ENCODE measurements at places on chromosomes 4 and X. TPM values are rescaled to one million over a fixed set of nuclear protein-coding genes. Genes with fewer than 3 reads are reported as not detected.

DNA sequence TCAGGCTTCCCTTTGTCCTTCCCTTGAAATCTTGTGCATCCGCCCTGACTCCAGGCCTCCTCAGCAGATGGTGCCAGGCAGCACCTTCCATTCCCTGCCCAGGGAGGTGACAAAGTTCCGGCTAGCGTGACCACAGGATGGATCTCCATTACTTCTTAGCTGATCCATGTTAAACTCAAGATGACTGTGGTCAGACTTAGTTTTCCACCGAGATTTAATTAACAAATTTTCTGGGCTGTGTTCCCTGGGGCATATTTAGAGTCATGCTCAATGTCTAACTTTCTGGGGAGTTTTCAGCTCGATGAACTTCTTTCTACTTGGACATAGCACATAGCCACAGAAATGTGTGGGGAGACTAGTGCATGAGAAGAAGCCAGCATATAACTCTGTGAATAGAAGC lies 215.1 kb upstream of the SFRP2 start:
- DNase-seq, result no peak

The FNIP2 gene
- 53.2 TPM for total RNA-seq

- peak; percentile 29 for DNase-seq
These were observed 613 bp downstream of the FGF13 start for GRCh38 chrX:138710866-138711341.

DNA sequence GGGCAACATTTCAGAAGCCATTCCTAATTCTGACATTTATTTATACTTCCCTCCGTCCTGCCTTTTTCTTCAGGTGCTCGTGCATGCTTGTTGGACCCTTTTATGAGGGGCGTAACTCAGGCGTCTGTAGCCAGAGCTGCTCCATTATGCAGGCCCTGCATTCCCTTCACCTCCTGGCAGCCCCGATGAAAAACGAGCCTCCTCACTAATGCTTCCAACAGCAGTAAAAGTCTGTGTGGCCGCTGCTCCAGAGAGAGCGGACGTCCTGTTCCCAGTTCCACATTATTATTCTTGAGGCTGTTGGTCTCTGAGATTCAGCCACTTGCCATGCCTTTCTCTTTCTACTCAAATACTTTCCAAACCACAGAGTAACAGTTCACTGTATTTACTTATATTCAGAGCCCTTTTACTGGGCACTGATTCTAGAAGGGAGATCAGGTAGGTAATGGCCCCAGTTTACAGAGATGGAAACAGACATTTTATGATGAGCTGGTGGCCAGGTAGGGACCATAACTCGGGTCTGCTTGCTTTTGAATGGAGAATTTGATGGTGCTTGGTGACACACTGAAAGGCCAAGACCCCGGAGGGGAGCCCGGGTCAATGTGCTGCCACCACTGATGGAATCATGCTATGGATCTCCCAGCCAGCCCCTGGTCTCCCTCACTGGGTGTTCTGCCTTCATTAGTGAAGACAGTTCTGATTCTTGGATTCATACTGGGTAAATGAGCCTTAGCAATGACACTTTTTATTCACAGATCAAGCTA lies 101.0 kb downstream of the GATB start:
- DNase-seq, result no peak

DNA sequence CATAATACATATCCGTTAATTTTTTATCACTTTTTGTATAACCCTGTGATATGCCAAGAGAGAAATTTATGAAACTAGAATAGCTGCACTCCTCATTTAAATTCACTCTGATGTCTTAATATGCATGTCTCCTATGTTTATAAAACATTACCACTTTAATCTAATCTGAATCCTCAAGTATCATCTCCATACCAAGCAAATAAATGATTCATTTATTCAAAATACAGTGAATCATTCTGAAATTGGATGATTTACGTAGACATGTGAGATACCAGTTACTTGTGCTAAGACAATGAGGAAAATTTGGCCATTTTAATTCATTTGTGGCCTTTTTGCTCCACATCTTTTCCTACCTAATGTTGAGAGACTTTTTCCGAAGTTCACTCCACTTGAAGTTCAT lies 435.1 kb upstream of the FTHL17 start:
- no peak for DNase-seq

DNA sequence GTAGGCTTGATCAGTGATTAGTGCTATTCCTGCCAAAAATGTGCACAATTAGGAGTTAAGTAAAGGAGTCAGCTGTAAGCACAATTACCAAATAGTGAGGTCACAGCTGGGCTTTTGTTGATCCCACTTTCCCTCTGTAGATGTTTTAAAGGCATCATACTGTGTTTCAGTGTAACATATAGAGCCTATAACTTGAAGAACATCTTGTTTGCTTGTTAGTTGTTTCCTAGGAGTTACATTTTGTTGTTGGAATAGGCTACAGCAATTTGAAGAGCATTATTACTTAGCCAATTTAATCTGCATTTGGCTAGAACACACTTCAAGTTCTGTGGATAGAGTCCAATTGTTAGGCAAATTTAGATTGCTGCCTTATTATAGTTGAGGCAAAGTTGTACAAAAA lies 210.7 kb upstream of the MAD2L1 start:
- no peak for DNase-seq

The P2RY10 gene
- total RNA-seq, result not detected

DNA sequence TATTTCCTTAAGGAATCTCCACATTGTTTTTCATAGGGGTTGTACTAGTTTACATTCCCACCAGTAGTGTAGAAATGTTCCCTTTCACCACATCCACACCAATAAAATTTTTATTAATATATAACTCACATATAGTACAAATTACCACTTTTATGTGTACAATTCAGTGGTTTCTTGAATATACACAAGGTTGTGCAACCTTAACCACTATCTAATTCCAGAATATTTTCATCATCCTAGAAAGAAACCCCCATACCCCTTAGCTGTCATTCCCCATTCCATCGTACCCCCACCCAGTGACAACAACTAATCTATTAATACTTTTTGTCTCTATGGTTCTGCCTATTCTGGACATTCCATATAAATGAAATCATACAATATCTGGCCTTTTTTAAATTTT lies 108.3 kb upstream of the USP9X start:
- no peak for DNase-seq

DNA sequence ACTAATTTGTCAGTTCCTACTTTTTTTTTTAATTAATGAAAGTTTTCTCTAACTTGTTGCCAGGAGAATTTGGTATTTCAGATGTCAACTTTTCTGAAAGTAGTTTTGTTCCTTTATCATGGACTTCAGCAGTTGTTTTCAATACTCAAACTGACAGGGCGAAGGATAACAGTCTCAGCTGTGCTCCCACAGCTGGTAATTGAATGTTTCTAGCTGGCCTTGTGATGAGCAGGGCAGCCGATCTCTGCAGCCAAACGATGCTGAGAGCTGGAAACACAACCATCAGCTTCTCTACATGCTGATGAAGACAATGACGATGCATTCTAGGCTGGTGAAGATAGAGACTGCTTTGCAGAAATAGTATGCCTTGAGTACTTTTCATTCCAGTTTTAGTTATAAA lies 130.0 kb upstream of the MAP9 start:
- DNase-seq, result no peak

DNA sequence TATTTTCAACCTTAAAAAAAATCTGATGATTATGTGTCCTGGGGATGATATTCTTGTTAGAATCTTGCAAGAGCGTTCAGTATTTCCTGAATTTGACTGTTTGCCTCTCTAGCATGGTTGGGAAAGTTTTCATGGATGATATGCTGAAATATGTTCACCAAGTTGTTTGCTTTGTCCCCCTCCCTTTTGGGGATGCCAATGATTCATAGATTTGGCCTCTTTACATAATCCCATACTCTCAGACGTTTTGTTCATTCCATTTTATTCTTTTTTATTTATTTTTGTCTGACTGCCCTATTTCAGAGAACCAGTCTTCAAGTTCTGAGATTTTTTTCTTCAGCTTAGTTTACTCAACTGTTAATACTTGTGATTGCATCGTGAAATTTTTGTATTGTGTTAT lies 415.1 kb downstream of the FAM47B start:
- DNase-seq, result no peak

- no peak for DNase-seq
These were observed 253.6 kb downstream of the CBLL2 start for GRCh38 chrX:22526339-22526738.

All from glutamatergic neuron (in vitro differentiated cells).